ENCODE measurements at places on chromosomes 6 and 20.

GRCh38 chr20:1809131-1809572, 86.1 kb upstream of the SIRPA start:
- DNase-seq, result peak; percentile 73

- DNase-seq, result no peak
Measured at GRCh38 chr6:100806296-100806695, 74.8 kb downstream of the ASCC3 start.

- DNase-seq, result peak; percentile 88
Measured at GRCh38 chr20:45044084-45044573, 56.8 kb downstream of the KCNS1 start.

GRCh38 chr6:64737418-64737817, 969.6 kb downstream of the EYS start:
- no peak for DNase-seq

DNA sequence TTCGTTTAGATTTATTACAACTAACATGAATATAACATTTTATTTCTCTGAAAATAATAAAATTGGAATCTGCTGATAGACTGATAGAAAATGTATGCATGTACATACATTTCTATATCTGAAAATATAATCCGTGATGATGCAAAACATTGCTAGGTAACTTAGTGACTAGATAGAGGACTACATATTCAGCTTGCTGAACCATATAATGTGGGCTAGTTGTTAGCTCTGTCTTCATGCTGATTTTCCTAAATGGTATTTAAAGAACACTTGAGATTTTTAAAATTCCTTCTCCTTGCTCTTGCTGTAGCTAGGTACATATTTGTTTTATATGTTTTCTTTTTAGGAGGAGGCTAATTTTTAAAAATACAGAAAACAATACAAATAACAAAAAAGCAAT, 38.4 kb upstream of the TAGAP start:
- DNase-seq, result no peak

DNA sequence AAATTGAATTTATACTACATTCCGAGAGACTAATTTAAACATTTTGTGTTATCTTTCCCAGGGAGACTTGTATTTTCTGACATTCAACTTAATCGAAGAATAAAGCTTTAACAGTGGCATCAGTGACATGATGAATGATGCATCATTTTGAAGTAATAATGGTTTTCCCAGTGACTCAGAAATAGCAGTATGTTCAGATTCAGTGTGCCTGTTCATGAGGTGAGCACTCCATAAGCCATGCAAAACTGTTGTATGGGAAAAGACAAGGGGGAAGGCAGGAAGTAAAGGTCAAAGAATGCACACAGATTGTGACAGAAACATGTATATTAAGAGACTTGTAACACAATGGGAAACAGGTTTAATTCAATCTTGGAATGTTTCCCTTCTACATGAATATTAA, 1348.2 kb upstream of the GJE1 start:
- DNase-seq, result no peak

DNA sequence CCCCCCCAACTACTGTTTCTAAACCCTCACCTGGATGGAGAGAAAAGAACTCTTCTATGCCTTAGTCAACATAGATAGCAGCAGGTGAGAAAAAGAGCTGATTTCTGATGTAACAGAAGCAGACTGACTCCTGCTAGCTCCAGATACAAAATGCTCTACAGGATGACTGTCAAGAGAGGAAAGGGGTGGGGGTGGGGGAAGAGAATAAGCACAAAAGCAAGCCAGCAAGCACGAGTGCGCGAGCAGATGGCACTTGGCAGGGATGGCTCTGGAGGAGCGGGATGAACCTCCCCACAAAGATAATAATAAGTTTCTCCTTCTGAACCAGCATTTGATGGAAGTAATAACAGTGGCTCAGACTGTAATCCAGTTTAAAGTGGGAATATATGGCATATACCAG, 45.6 kb upstream of the SPDEF start:
- DNase-seq, result no peak

DNA sequence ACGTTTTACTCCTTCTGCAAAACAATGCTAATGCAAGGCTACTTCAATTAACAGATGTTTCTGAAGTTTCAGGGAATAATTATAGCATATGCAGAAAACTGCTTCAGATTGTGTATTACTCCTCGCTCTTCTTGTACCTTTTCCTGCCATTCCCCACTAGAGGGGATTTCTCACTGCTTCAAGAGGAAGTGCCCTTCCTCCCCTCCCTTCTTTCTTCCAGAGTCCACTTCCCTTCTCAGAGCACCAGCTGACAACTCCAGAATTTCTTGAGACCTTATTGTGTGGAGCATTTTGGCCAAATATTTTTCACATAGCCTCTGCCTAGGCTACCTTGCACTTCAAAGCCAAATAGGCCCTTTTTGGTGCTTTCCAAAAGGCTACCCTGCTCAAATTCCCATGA, 12.7 kb upstream of the MCUR1 start:
- no peak for DNase-seq

GRCh38 chr20:50293284-50294139, 102.9 kb downstream of the CEBPB start:
- no peak for DNase-seq

DNA sequence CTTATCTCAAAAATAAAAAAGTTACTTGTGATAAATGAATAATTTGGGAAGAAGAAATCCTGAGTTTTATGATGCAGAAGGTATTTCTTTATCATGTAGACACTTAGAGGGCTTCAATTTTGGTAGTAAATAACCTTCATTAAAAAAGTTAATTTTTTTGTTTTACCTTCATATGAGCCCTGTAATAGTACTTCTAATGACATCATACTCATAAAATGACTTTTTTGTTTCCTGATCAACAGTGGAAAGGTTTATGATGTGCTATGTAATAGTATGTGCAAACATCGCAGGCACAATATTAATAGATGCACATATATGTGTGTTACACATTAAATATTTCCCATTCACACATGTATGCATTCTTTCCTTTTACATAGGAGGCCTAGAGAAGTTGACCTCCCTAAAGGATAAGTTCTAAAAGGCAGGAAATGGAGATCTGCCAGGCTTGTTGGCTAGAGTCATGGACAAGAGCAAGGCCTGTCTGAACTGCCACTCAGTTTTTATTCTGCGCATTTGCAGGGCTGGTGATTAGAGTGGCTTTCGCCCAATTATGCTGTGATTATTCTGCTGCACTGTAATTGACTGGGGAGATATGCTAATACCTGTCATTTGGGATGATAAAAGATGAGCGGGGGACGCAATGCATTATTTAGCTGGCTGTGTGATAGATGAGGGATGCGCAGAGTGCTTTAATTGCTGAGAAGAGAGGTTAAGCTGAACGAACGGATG, 272.6 kb downstream of the TMEM242 start:
- DNase-seq, result no peak

GRCh38 chr6:76814496-76815458, 648.5 kb downstream of the HTR1B start:
- peak; percentile 8 for DNase-seq

- no peak for DNase-seq
Measured at GRCh38 chr20:44657875-44658274, 6.4 kb upstream of the ADA start.

All from MCF 10A (cell line).